Right forelimb (tissue), 1 donor: ENCODE measurements at places on chromosomes 2 and 18.

- no peak for DNase-seq
Observed at GRCh38 chr2:173407646-173408045, 53.0 kb downstream of the CDCA7 start.

DNA sequence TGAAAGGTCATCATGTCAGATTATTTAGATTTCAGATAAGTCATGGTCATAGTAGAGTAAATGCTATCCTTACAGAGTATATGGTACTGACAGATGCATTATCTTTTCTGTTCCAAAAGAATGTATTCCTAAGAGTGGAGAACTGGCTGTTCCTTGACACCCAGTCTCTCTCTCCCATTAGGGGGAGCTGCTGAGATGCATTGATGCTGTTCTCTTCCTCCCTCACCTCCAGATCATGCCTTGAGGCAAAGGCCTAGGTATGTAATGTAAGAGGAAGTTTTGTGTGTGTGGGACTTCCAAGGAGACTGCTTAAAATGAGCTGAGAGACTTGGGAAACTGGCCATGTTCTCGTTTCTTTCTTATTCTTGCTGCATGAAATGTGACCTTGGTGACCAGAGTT lies 979.5 kb upstream of the CELF4 start:
- DNase-seq = no peak

- DNase-seq = no peak
Observed at GRCh38 chr2:234911271-234911670, 40.5 kb upstream of the SH3BP4 start.

DNA sequence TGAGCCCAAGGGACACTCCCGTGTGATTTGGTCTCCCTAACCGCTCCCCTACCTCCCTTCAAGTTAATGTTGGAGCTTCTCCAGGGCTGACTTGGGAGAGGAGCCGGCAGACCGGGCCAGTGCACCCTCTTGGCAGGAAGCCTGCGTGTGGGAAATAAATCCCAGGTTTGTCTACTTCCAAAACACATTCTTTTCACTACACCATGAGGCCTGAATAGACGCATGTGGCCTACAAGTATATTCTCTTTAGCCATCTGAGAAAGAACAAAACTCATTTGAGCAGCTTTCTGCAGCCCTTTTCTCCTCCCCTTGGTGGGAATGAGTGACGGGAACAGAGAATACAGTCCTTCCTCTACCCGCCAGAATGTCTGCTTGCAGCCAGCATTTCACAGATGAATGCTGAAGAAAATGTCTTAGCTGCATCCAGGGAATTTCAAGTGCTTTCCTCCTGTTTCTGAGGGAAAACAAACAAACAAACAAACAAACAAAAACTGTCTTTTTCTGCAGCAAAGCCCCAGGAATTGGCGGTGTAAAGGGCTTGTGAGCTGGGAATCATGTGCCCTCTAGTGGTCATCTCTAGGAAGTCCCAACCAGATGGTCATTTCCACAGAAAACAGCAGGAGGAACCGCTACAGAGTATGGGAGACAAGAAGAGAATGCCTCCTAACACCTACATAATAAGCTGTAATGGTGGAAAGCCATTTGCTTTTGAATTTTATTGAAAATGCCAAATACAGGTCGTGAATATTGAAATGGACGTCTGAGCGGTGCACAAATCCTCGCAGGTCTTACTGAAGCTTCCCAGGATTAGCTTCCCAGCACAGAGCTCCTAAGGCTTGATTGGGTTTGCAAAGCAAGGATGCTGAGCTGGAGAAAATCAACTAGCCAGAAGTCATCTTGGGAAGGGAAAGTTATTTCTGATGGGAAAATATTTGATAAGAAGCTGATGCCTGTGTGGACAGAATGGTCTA lies 41.2 kb upstream of the DAPL1 start:
- peak; percentile 62 for DNase-seq

GRCh38 chr2:193476171-193476800 lies 1281.6 kb upstream of the TMEFF2 start:
- no peak for DNase-seq

- no peak for DNase-seq
Observed at GRCh38 chr2:70479816-70480215, 73.8 kb downstream of the TGFA start.

- DNase-seq = no peak
Observed at GRCh38 chr2:195300631-195301030, 356.4 kb upstream of the SLC39A10 start.
